ENCODE measurements at places on chromosomes 5 and 9. TPM values are rescaled to one million over a fixed set of nuclear protein-coding genes. Genes with fewer than 3 reads are reported as not detected.

DNA sequence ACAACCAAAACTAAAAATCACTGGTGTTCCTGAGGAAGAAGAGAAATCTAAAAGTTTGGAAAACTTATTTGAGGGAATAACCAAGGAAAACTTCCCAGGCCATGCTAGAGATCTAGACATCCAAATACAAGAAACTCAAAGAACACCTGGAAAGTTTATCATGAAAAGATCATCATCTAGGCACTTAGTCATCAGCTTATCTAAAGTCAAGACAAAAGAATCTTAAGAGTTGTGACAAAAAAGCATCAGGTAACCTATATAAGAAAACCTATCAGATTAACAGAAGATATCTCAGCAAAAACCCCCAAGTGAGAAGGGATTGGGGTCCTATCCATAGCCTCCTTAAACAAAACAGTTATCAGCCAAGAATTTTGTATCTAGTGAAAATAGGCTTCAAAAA lies 17.1 kb upstream of the SPEF2 start:
- no peak for DNase-seq

DNA sequence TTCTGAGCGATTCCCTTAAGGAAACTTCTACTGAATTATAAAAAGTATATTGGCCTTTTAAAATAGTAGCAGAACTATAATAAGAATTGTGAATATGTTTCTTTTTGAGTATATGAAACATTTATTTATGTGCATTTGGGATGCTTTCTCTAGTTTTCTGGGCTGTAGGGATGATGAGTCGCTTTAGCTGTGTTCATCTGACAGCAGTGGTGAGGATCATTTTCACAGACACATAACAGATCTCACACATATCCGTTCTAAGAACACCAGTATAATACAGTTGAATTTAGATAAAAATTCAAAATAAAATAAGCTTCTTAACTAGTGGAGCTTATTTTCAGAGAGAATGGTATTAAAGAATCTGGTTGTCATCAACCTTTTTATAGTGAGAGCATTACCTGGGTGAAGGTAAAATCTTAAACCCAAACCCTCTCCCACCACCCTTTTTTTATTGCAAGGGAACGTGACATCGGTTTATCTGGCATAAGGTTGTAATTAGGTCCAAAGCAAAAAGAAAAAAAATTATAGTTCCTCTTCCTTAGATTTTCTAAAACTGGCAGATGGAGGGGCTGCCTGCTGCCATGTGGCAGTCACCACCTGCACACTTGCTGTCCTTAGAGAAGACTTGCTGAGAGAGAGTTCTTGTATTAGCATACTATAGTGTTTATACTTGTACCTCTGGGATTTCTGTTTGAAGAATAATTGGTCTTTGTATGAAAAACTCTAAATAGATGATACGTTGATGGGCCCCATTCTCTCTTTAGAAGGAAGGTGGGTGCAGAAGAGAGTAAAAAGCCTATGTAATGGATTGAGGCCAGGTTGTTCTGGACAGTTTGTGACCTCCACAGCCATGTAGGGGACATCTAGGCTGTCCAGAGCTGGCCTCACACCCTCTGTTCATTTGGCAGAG lies 86.8 kb downstream of the CAMK4 start:
- no peak for DNase-seq

GRCh38 chr5:37875051-37875787 lies 35.4 kb upstream of the GDNF start:
- no peak for DNase-seq

- no peak for DNase-seq
These were observed 126.1 kb downstream of the TMEM161B start for GRCh38 chr5:88142636-88142885.

DNA sequence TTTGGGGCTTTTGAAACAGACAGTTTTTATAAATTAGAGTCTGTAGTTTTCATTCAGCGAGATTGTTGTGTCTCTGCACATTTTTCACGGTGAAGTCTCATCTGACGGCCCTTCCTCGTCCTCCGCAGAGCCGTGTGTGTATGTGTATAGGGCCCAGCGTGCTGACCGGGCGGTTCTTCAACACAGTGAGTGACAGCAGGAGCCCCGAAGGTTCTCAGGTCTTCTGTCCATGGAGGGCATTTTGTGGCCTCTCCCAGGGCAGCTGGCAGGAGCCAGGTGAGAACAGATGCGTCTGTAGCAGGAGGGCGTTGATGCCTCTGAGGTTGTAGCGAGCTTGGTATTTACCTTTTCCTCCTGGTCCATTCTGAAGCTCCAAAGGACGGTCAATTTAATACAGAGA lies 116.0 kb upstream of the LPCAT1 start:
- DNase-seq, result no peak

- DNase-seq, result no peak
These were observed 28.7 kb downstream of the LARP1 start for GRCh38 chr5:154783774-154784460.

- DNase-seq, result no peak
These were observed 128.7 kb downstream of the ATG10 start for GRCh38 chr5:82100303-82101077.

GRCh38 chr9:127014216-127014909 lies 99.8 kb downstream of the RALGPS1 start:
- DNase-seq, result no peak

DNA sequence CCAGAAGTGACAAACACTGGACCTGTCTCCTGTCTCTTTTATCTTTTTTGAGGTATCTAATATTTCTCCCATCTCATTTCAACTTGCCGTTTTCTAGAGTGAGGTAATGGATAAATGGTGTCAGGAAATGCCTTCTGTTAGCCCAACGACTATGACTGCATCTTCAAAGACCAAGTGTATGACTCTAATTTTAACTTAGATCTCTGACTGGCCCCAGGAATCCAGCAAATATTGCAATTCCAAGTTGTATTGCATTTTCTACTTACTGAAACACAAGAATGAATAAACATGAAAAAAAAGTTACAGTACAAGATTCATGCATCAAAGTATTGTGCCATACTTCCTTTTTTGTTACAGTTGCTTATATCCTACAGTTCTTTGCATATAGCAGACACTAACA lies 26.3 kb downstream of the SLC28A3 start:
- no peak for DNase-seq

GRCh38 chr5:1014346-1014745 lies 5.7 kb downstream of the NKD2 start:
- no peak for DNase-seq

- no peak for DNase-seq
These were observed 262.1 kb upstream of the KLF4 start for GRCh38 chr9:107751567-107752210.

DNA sequence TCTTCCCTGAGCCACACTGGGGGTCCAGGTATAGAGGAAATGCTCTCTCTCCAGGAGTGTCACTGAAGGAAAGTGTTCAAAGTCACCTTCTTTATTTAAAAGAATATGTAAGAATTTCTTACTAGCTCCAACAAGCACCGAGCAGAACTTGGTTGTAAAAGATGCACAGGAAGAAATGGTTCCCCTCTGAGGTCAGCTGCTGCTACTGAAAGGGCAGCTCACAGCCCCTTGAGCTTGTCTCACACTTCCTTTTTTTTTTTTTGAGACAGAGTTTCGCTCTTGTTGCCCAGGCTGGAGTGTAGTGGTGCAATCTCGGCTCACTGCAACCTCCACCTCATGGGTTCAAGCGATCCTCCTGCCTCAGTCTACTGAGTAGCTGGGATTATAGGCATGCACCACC lies 77.2 kb downstream of the PRRT1B start:
- no peak for DNase-seq

DNA sequence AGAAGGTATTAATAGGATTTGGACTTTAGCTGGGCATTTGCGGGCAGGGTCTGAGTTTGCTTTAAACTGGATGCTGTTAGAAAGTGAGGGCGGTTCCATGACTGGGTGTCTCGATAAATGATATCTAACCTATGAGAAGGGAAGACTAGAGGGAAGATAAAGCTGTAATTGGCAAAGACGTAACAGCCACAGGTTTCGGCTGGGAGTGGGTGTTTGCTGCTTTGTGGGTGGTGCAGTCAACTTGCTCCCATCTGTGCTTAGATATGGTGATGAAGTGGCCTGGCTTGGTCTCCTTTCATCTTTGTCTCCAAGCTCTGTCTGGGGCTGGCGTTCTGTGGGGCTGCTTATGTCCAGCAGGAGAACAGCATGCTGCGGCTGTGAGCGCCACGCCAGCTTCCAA lies 23.3 kb downstream of the OR2V1 start:
- DNase-seq, result no peak

DNA sequence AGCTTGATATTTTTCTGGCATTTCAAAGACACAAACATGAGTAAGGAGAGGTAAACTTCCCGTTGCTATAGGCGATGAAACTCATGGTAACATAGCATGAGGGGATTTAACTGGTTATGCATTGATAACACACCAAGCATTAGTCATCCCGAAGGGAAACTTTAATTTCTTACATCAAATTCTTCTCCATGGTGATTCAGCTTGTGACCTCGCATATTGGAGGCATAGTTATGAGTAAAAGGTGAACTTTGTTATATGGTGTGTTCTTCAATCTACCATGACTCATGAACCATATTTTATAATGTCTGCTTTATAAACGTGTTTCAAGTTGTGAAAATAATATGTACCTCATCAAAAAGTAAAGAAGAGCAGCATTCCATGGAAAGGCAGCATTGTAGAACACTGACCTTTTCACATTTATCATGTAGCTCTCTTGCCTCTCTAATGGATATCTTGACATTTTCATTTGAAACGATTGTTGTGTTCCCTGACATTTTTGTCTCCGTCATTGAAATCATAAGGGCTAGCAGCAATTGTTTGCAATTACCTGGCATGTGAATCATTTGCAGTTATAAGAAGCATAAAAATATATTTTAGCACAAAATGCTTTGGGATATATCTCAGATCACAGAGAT lies 491.8 kb downstream of the ANXA1 start:
- DNase-seq, result no peak

DNA sequence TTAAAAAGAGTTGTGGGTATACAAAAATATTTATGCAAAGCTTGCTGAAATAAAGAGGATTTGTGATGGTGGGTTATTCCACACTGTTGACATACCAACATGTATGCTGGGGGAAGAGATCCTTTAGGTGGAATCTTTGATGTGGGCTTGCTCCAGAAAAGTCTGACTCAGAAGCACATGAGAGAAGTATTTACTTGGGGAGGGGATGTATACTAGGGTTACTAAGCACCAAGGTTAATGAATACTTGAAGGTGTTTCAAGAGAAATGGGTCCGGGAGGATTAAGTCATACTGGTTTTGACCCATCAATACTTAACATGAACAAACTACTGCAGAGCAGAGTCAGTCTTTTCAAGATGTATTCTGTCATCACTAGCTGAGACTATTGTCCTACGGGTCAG lies 316.4 kb upstream of the GRIN3A start:
- DNase-seq, result no peak

IL4 gene
- total RNA-seq, result not detected

FAXDC2 gene
- total RNA-seq, result 10.1 TPM

BSPRY gene
- 1.7 TPM for total RNA-seq

FGFR4 gene
- 0.40 TPM for total RNA-seq

PDCD1LG2 gene
- 0.48 TPM for total RNA-seq

FBXO10 gene
- total RNA-seq, result 5.9 TPM

C5orf15 gene
- 22.5 TPM for total RNA-seq

ZNF883 gene
- 2.4 TPM for total RNA-seq

TAF11L10 gene
- total RNA-seq, result not detected

Measured in cardiac septum (tissue), 1 donor.